Neural progenitor cell (in vitro differentiated cells): ENCODE measurements at places on chromosomes 16 and 17.

DNA sequence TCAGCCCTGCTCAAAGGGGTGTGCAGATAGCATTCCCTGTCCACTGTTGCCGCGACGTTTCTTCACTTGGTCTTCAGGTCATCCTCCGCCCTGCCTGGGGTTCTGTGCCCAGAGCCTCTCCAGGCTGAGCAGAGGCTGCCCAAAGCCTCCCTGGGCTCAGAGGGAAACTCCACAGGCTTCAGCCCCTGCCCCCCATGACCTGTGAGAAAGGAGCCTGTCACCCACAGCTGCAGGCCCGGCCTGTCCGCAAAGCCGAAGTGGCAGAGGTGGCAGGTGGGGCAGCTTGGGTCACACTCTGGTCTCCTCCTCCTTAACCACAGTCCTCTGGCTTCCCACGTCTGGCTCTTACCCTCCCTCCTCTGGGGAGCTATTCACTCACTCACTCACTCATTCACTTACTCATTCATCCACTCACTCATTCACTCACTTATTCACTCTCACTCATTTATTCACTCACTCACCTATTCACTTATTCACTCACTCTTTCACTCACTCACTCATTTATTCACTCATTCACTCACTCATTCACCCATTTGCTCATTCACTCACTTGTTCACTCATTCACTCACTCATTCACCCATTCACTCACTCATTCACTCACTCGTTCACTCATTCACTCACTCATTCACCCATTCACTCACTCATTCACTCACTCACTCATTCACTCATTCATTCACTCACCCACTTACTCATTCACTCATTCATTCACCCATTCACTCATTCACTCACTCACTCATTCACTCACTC lies 7.1 kb upstream of the CPSF4L start:
- DNase-seq, result no peak

DNA sequence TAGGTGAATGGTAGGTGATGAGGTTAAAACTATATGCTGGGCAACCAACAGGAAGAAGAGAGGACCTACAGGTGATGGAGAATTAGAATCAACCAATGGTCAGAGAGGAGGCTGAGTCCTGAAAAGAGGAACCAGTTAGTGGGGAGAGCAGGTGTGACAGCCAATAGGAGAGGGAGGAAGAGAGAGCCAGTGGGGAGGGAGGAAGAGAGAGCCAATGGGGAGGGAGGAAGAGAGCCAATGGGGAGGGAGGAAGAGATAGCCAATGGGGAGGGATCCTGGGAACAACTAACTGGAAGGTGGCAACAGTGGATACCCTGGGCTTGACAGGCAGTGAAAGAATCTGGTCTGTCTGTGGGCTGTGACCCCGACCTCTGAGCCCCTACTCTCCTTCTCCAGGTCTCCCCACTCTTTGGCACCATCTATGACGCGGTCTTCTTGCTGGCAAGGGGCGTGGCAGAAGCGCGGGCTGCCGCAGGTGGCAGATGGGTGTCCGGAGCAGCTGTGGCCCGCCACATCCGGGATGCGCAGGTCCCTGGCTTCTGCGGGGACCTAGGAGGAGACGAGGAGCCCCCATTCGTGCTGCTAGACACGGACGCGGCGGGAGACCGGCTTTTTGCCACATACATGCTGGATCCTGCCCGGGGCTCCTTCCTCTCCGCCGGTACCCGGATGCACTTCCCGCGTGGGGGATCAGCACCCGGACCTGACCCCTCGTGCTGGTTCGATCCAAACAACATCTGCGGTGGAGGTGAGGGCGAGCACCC lies 3.7 kb downstream of the GUCY2D start:
- no peak for DNase-seq

DNA sequence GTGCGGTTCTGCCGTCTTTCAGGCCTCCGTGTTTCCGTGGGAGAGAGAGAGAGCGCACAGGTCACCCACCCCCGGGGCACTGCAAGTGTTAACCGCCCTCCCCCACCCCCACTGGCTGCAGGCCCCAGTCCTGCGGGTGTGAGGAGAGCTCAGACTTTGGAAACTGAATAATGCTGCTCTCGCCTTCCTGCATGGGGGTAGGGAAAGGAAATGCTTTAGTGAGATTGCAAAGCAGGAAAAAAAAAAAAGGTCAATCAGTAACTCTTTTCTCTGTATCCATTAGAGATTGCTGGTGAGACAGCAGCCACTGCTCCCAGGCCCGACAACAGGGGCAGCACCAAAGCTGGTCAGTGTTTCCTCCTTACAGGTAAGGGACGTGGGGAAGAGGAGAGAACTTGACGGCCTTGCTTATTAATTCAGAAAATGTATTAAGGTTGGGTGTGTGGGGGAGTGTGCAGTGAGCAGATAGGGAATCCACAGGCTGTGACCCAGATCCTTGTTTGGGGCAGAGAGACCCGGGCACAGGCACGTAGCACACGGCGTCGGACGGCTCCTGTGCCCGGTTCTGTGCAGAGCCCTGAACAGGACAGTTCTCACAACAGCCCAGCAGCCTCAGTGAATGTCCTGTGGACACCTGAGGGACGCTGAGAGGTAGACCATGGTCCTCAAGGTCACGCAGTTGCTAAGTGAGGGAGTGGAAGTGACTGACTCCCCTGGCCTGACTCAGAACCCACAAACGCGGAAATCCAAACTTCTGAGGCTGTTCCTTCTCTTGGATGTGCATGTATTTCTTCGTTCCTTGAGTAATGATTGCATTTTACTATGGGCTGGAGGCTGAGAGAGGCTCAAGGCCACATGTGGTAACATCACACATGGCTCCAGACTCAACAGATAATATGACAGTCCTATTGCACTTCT lies 156.5 kb downstream of the FOXL1 start:
- no peak for DNase-seq

- no peak for DNase-seq
These were observed 21.1 kb downstream of the TMC6 start for GRCh38 chr17:78107457-78107856.

- no peak for DNase-seq
These were observed 455.7 kb downstream of the CDH8 start for GRCh38 chr16:61580579-61580978.

- DNase-seq, result no peak
These were observed 61.5 kb downstream of the NF1 start for GRCh38 chr17:31156326-31156725.
